ENCODE measurements at places on chromosomes 3 and 15.

DNA sequence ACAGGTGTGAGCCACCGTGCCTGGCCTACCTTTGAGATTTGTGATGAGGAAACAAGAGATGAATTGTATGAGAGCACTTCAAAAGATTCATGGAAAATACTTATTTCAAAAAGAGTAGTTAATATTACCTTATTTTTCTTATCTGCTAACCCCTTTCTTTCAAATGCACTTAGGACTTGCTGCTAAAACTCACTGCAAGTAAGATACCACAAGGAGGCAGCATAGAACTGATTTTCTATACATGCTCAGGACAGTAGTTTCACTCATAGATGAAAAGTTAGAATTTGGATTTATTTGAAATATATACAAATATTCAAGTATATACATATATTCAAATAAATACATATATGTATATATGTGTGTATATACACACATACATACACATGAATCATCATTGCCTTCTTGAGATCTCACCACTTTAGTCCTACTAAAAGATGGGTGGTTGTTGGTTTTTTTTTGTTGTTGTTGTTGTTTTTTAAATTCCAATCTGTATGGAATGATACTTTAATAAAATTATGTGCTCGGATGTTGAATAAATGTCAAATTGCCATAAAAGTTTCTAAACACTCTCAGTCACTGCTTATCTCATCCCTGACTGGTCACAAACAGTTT lies 2.4 kb downstream of the CCNDBP1 start:
- no peak for DNase-seq

DNA sequence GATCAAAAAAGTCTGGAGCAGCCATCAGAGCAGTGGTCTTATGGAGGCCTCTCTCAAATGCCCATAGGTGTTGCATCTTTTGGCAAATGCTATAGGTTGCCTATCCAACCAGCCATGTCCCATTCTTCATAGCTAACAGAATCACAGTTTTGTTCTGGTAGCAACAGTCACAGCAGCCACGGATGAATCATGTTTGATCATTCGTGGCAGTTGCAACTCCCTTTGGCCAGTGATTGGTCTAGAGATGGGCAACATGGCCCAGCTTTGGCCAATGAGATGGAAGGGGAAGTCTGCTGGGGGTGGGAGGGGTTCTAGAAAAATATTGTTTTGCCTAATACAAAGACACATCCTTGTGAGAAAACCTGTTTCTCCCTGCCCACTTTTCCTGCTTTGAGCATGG lies 50.3 kb upstream of the PPP2R3A start:
- DNase-seq: no peak

- no peak for DNase-seq
Observed at GRCh38 chr3:138245026-138245425, 57.9 kb downstream of the ARMC8 start.

GRCh38 chr3:82505079-82505756 lies 743.8 kb upstream of the GBE1 start:
- no peak for DNase-seq

GRCh38 chr3:45524565-45524964 lies 70.0 kb upstream of the LIMD1 start:
- no peak for DNase-seq

DNA sequence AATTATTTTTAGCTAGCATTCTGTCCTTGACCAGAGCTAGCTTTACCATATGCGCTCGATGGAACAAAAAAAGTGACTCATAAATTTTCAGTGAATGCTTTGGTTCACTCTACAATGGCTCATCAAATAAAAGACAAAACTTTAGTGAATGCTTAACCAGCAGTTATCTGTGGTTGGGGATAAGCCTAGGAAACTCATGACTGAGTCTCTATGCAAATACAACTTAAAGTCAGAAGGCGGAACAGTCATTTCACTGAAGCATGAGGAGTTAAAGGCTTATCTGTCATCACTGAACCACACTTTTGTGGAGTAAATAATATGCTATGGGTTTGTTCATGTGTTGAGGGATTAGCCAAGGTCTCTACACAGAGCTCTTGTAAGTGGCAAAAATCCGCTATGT lies 308.4 kb downstream of the SQOR start:
- DNase-seq: no peak

DNA sequence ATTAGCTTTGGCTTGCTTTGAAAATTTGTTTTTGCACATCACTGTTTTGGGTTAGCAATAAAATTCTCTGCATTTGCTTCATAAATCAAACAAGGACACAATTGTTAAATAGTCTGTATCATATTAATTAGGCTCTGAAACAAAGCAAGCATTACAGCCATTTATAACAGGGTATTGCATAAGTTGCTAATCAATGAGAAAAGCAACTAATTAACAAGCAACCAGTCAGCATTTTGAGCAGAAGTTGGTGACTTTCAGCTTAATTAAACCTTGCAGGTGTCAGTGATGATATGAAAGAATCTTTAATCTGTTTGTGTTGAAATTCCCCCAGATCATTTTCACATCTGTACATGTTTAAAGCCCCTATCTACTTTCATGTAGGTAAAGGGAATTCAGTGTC lies 495.1 kb downstream of the IL5RA start:
- no peak for DNase-seq

DNA sequence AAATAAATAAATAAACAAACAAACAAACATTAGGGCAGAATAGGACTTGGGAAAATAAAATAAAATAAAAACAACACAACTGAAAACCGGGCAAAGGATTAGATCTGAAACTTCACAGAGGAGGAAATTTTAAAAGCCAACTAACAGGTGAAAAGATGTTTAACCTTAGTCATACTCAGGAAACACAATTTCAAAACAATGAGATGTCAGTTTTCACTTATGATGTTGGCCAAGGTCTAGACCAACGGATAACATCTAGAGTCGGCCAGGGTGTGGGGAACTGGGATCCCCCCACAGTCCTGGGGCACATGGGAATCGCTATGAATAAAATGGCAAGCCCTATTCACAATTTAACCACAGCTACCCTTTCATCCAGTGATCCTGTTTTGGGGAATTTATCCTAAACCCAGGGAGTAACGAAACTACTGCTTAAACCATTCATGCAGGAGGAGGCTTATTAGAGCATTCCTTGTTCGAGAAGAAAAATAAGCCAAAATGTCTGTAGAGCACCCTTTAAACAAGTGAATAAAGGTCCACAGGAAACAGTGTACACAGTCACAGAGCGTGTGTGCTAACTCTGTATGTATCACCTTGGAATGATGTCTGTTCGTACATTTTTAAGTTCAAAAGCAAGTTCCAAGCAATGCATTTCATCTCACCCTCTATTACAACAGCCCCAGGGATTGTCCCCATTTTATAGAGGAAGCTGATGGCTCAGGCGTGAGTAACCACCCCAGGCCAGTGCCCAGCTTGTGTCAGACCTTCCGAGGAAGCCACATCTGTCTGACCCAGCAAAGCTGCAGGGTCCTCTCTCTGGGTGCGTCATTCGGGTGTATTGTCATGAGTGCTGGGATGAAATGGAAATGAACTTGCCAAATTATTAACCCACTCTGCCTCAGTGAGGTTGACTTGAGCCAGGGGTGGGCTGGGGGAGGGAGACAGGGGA lies 6.3 kb upstream of the ANPEP start:
- DNase-seq: no peak

DNA sequence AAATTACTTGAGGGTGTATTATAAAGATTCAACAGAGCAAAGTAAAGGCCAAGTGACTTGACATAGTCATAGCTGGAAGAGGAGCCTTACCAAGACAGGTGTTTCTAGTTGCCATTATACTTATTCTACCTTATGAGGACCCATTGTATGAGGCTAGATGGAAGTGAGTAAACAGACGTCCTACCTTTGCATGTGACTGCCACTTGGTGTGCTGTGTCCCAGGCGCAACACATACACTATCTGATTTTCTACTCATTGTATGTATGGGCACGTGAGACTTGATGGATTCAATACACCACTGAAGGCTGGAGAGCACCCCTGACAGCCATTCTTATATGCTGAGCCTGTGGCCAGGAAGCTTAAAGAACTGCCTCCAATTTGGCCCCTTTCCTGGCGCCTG lies 40.5 kb downstream of the BOC start:
- no peak for DNase-seq

GRCh38 chr3:67015702-67016484 lies 17.8 kb downstream of the KBTBD8 start:
- DNase-seq: no peak

GRCh38 chr3:188979669-188980310 lies 192.0 kb upstream of the TPRG1 start:
- DNase-seq: no peak

GRCh38 chr3:186823386-186823785 lies 17.1 kb upstream of the RFC4 start:
- DNase-seq: no peak

GRCh38 chr3:11853450-11853849 lies 6.8 kb upstream of the TAMM41 start:
- no peak for DNase-seq

GRCh38 chr3:10975695-10976234 lies 16.8 kb upstream of the SLC6A1 start:
- DNase-seq: no peak

DNA sequence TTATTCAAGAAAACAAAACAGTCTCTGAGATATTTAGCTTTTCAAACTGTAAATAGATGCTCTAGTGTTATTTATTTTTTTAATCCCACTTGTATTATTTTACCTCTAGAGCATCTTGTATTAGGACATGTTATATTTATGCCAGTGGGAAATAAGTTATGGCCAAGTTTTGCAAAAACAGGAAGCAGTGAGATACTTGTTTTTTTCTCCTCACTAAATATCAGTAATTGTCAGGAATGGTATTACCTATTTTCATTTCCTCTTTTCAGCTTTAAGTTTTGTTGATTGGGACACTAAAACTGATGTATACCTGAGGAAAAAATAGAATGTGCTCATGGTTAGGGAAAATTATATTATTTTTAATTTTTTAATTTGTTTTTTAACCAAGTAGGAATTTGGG lies 8.6 kb upstream of the IL20RB start:
- DNase-seq: no peak

GRCh38 chr3:173138026-173138425 lies 3.0 kb downstream of the SPATA16 start:
- DNase-seq: no peak

GRCh38 chr3:43246976-43247375 lies 39.4 kb upstream of the SNRK start:
- DNase-seq: no peak

- DNase-seq: no peak
Observed at GRCh38 chr3:190972840-190973270, 110.4 kb upstream of the GMNC start.

GRCh38 chr3:187989575-187990153 lies 164.3 kb upstream of the LPP start:
- no peak for DNase-seq

DNA sequence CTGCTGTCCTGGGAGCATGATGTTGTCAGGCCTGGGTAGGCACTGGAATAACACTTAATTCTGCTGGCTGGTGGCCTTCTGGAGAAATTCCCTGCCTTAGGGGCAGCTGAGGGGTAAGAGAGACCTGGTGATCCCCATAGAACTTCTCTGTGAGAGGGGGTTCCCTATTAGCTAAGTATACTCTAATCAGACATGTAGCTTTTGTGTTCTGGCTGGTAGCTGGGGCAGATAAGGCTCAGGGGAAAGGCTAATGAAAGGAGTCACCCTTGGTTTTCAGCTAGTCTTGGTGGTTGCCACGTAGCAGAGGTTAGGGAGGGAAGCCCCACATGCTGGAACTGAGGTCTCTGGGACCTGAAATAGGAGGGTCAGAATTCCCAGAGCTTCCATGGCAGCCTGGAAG lies 952 bp upstream of the HDDC3 start:
- DNase-seq: no peak

DNA sequence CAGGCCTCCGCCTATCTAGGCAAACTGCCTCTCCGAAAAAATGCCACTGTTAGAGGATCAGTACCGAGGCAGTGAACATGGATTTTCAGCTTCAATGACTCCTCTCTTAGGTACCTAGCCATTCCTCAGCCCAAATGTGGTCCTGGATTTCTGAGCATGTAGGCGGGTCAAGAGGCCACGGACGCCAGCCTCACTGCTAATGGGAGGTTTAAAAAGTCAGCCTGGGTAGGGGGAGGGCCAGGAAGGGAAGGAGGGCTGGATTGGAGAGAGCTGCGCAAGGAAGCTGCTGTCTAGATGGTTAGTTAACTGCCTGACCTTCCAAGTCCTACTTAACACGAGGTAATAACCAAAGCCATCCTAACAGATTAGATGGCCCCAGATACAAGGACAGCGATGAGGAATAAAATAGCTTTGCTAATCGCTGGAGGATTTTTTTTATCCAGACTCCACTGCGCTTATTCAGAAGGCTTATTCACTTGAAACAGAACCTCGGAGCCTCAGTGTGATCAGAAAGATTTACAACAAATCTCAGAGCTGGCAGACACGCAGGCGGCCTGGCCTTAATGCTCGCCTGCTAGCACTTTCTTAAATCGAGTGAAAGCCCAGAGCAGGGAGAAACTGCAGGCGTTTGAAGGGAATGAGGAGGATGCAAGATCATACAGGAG lies 34.3 kb downstream of the TLE3 start:
- no peak for DNase-seq

All from mesothelial cell of epicardium (in vitro differentiated cells).